GM04504 (cell line): ENCODE measurements at places on chromosomes 3 and 15.

GRCh38 chr3:50600141-50600753, 11.3 kb downstream of the CISH start:
- no peak for DNase-seq

- DNase-seq = peak; percentile 52
These were observed 193.0 kb downstream of the ATP10A start for GRCh38 chr15:25670025-25670554.

- DNase-seq = no peak
These were observed 13.3 kb downstream of the HRH1 start for GRCh38 chr3:11167590-11167989.

GRCh38 chr15:93246266-93247242, 157.5 kb upstream of the RGMA start:
- no peak for DNase-seq

DNA sequence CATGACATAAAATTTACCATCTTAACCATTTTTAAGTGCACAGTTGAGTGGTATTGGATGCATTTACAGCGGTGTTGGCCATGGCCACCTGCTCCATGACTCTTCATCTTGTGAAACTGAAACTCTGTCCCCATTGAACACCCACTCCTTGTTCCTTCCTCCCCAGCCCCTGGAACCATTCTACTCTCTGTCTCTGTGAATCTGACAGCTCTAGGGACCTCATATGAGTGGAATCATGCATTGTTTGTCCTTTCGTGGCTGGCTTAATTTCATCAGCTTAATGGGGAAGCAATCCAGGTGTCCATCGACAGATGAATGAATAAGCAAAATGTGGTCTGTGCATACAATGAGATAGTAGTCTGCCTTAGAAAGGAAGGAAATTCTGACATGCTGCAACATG, 42.5 kb downstream of the PLXNA1 start:
- no peak for DNase-seq

GRCh38 chr3:114260152-114260551, 22.8 kb upstream of the ZNF80 start:
- no peak for DNase-seq

- DNase-seq = no peak
These were observed 9.6 kb downstream of the LINGO1 start for GRCh38 chr15:77622934-77623754.

DNA sequence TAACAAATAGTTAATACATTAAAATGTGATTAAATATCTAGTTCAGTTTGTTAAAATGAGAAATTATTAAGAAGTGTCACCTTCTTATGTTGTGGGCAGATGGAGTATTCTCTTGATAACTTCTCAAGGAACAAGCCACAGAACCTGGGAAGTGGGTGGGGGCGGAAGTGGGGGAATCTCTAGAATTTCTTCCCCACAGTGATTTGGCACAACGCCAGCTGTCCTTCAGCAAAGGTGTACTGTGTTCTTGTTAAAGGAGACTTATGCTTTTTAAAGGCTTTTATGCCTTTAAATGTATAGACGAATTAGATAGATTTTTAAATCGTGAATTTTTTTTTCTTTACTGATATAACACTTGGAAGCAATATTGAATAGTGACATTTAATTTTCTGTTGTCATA, 42.4 kb downstream of the SEC22A start:
- DNase-seq = no peak

DNA sequence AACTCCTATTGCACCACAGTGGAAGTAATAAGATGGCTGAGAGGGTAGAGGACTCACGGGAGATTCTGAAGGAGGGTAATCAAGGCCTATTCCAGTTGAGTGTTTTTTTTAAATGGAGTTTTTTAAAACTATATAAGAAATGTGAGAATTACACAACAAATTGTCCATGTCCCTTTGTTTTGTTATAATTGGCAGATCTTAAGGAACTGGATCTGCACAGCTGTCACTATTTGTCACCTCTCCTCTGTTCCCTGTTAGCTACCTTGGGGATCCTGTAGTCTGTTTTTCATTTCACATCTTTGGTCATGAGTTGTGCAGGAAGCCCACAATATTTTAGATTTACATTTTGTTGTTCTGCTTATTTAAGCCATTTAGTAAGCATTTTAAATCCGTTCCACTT, 77.3 kb upstream of the TSPAN3 start:
- DNase-seq = no peak
